ENCODE measurements at places on chromosomes 2 and 18.

GRCh38 chr2:202541137-202541536 is 93.6 kb upstream of the FAM117B start:
- peak; percentile 30 for DNase-seq

- peak; percentile 28 for DNase-seq
Measured at GRCh38 chr2:191376981-191377629, 131.9 kb downstream of the MYO1B start.

DNA sequence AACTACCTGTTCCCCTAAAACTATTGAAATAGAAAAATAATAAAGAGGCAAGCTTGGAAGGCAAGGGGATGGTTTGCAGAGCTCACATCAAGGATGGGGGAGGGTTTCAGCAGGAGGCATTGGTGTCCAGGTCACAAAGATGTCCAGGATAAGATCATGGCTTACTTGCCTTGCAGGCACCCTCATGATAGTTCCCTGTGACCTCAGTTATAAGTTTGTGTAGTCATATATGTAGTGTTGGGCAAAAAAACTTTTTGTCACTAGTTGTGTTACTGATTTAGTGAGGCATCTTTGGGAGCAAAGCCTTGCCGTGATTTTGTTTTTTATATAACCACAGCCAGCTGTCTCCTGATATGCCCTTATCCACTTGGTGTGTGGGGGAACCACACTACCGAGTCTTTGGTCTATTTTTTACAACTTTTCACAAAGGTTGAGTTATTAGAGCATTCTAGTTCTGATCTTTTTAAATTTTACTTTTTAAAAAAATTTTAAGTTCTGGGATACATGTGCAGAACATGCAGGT is 53.3 kb downstream of the IL1R2 start:
- no peak for DNase-seq

GRCh38 chr2:200810252-200810997 is 1.3 kb upstream of the BZW1 start:
- DNase-seq = peak; percentile 7

DNA sequence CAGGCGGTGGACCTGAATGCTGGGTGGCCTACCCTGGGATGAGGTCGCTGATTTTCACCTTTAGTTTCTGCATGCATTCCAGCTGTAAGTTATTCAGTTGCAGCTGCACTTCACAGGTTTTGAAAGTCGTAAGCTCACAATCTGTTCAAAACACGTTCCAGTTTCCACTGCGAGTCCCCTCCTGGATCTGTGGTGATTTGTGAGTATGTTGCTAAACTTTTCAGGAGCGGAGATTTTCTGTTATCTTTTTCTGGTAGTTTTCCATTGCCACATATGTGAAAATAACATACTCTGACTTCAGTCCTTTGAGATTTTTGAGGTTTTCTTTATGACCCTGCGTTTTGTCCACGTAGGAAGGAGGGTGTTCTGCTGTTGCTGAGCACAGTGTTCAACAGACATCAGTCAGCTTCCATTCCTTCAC is 102.1 kb downstream of the SNTG2 start:
- no peak for DNase-seq

DNA sequence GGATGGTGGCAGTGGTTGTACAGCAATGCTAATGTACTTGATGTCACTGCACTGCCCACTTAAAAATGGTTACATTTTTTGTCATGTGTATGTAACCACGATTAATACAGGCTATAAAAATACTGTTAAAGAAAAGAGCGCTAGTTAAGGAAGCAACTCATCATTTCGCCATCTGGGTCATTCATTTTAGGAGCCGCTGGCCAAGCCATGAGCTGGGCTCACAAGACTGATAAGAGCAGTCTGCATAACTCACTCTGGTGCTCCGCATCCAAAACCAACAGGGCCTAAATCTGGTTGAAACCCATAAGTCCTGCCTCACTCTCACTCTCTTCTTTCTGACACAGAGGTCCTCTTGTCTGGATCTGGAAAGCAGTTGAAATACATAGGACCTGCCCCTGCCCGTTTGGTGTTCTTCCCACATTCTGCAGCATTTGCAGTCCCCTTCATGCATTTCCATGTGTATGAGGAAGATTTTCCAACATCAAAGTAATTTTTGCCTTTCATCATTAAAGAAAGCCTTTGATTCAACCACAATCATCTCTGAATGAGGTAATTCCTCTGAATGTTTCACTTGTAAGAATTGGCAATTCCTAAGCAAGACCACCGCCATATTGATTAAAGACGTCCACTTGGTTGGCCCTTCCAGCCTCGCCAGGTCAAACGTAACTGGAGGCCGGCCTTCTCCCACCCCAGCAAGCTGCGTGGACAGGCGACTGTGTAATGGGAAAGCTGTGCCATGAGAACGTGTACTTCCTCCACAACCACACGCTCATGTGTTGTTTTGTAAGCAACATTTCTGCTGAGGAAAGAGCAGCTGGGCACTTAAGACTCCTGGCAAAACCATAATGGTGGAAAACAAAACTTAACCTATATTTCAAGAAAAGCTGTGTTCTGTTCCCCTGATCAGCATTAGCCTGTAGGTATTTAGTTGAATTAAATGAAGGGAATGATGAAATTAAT is 112.2 kb downstream of the VAPA start:
- DNase-seq = no peak

- DNase-seq = no peak
Measured at GRCh38 chr2:47767497-47767844, 15.5 kb upstream of the MSH6 start.

DNA sequence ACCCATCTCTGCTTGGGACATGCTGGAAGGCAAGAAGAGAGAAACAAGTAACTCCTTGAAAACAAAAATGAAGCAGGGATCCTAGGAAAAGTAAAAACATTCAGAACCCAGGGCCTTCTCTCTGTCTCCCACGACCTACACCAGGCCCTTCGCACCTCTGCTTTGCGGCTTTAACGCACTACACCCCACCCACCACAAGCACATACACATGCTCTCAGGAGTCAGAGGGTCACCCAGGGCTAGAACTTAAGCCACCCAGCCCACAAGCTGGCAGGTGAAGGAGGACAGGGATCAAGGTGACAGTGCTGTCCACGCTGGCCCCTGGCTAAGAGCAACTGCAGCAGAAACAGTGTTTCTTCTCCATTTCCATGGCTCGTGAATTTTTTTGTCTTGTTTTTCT is 72.2 kb downstream of the BCL11A start:
- no peak for DNase-seq

- no peak for DNase-seq
Measured at GRCh38 chr2:7930800-7931635, 750.8 kb upstream of the ID2 start.

DNA sequence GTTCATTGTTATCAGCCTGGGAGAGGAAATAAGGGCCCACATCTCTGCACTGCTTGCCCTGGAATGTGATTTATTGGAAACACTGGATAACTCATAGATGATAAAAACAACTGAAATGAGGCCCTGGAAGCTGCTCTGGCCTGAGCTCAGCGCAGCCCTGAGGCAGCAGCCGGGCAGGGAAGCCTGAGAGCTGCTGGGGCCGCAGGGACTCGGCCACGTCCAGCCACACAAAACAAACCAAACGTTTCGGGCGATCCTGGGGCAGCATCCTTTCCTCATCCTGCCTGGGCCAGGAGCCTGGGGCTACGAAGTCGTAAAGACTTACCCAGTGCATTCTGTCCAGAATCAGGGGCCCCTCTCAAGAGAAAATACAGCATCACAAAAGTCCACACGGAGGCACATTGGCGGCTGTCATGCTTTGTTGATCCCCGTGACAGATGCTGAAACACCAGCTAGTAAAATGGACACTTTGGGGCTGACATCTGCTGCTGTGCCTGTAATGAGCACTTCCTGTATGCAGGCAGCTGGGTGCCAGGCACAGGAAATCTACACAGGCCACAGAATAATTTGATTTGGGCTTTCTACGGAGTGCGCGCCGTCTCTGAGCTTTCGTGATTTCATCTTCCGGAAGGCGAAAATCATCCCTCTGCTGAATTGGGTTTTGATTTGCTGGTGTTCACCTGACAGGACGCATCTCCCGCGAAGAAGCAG is 250.6 kb downstream of the EIPR1 start:
- DNase-seq = peak; percentile 61

DNA sequence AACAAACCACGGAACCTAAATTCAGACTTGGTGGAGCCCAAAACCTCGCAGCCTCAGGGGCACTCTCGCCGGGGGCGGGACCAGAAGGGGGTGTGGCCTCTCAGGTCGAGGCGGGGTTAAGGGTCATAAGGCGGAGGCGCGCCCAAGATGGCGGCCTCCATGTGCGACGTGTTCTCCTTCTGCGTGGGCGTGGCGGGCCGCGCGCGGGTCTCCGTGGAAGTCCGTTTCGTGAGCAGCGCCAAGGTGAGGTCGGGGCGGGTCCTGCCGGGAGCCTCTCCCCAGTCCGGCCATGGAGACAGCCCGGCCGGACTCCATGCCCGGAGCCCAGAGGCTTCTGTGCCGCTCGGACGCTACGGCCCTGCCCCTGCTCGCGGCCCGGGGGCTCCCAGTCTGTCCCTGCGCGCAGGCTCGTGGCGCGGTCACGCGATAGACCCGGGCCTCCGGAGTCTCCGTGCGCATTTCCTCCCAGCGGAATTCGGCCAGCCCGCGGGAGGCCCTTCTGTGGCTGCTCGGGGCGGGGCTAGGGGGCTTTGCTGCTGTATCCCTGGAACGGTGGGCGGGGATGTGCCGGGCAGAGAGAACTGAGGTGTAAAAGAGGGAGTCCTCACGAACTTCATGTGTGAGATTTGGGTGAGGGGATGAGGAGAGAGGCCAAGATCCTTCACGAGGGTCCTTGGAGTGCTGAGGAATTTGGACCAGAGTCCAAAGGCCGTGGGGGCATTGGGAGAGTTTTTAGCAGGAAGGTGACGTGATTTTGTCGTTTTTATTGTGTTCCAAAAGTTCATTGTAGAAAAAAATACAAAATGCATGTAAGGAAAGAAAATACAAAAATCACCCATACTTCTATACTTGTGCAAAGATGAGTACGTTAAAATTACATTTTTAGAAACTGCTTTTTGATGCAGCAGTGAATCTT is at the start of gene SMYD5:
SMYD5 (plus strand) TSS at position 126 of the 916 bp plus-strand sequence; CDS start at position 148, 22 bp downstream.
- DNase-seq = peak; percentile 58

- DNase-seq = no peak
Measured at GRCh38 chr2:29591600-29591999, 329.8 kb downstream of the ALK start.

GRCh38 chr18:37280701-37281393 is 284.8 kb downstream of the CELF4 start:
- no peak for DNase-seq

- peak; percentile 41 for DNase-seq
Measured at GRCh38 chr2:196520605-196521004, 118.9 kb upstream of the CCDC150 start.

DNA sequence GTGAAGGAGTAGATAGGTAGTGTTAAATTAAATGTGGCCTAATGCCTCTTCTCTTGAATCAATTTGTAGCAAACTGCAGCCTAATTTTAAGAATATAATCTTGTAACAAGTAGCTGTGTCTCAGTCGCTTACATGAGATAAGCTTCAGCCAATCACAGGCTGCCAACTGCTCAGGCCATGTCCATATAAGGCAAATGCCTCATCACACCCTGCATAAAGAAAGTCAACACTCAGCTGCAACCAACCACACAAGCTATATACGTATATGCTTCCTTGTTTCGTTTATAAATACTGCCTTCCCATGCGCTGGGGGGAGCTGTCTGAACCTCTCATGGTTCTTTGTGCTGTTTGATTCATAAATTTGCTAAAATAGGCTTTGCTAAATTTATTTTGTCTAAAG is 476.3 kb downstream of the TRIB2 start:
- DNase-seq = peak; percentile 13

DNA sequence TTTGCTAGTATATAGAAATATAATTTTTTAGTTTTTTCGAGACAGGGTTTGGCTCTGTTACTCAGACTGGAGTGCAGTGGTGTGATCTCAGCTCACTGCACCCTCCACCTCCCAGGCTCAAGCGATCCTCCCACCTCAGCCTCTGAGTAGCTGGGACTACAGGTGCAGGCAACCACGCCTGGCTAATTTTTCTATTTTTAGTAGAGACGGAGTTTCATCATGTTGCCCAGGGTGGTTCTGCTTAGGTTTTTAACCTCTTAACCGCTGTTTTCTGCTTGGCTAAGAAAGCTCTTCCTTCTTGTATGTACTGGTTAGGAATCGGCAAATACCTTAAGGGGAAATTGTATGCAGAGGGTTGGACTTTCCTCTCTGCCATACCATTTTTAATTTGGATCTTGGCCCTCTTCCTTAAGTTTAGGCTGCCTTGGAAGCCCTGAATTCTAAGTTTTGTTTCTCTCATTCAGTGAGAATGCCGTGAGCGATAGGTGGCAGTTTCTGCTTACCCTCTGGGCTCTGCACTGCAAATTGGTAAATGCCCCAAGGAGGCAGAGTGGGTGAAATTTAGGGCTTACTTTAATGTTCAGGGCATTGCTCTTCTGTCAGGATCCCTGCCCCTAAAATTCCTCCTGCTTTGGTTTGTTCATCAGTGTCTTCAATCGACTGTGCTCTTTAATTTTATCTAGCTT is 32.3 kb downstream of the EML6 start:
- peak; percentile 16 for DNase-seq

- no peak for DNase-seq
Measured at GRCh38 chr18:12890964-12891363, 6.9 kb upstream of the PTPN2 start.

GRCh38 chr2:177327009-177327408 is 62.5 kb upstream of the NFE2L2 start:
- no peak for DNase-seq

DNA sequence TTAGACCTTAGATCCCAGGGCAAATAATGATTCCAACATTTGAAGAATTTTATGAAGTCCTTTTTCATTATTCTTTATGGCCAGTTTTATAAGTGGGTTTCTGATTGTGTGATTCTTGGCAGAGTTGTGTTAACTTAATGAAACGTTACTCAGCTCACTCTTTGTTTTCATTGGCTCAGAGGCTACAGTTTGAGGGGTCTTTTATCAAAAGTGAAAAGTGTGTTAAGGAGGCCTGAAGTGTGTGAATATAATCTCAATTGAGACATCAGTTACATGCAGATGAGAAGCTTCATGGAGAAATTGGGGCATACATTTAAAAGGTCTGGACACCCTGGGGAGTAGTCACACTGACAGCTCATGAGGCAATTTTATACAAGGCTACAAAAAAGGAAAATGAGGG is 74.6 kb downstream of the ASXL3 start:
- no peak for DNase-seq

- DNase-seq = no peak
Measured at GRCh38 chr2:241131531-241131930, 17.7 kb downstream of the PASK start.

DNA sequence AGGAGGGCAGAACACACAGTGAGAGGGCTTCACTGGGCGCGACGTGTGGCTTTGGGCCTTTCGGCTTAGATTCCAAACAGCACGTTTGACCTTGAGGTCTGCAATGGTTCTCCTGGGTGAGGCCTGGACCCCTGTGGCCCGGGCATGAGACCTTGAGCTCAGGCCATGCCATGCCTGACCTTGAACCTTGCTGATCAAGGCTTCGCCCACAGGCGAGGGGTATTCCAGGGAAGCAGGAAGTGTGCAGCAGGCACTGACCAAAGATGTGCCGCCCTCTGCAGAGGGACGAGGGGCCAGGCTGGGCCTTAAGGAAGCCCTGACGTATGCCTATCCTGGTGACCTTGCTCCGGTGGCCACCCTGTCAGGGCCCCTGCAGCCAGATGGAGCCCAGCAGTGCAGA is 178.3 kb upstream of the HDAC4 start:
- no peak for DNase-seq

Measured in NCI-H510A treated with DMSO at 0.1 percent for 48 hours (cell line).